ENCODE measurements at places on chromosomes 16 and 17. TPM values are rescaled to one million over a fixed set of nuclear protein-coding genes. Genes with fewer than 3 reads are reported as not detected.

Gene ALDH3A1
- total RNA-seq, result not detected

Gene PAM16
- total RNA-seq, result 34.3 TPM

Gene FBXW10B
- total RNA-seq, result 0.62 TPM

Gene RUNDC3A
- total RNA-seq, result not detected

Gene NTN3
- 2.4 TPM for total RNA-seq

Gene CLEC19A
- not detected for total RNA-seq

Gene HSD11B2
- not detected for total RNA-seq

Gene CHST4
- total RNA-seq, result not detected

Gene TBC1D3G
- not detected for total RNA-seq

Gene MPP2
- total RNA-seq, result 2.1 TPM

Gene MEFV
- 0.12 TPM for total RNA-seq

Gene JPH3
- total RNA-seq, result not detected

Gene ADAP2
- 3.0 TPM for total RNA-seq

Gene MT1X
- total RNA-seq, result 16.9 TPM

Gene MGAT5B
- 0.25 TPM for total RNA-seq

Gene TP53TG3B
- not detected for total RNA-seq

Gene TBC1D3I
- not detected for total RNA-seq

Gene HSDL1
- total RNA-seq, result 26.8 TPM

Gene MPP3
- 16.2 TPM for total RNA-seq

Gene NPW
- total RNA-seq, result 0.33 TPM

Gene CCL1
- not detected for total RNA-seq

Gene TMEM92
- total RNA-seq, result not detected

Gene COQ9
- 52.7 TPM for total RNA-seq

Gene XPO6
- total RNA-seq, result 110 TPM
